ENCODE measurements at places on chromosomes 1 and 21.

GRCh38 chr1:64484651-64485050, 14.7 kb downstream of the CACHD1 start:
- no peak for DNase-seq

GRCh38 chr1:198449261-198449660, 91.2 kb downstream of the ATP6V1G3 start:
- DNase-seq = peak; percentile 31

DNA sequence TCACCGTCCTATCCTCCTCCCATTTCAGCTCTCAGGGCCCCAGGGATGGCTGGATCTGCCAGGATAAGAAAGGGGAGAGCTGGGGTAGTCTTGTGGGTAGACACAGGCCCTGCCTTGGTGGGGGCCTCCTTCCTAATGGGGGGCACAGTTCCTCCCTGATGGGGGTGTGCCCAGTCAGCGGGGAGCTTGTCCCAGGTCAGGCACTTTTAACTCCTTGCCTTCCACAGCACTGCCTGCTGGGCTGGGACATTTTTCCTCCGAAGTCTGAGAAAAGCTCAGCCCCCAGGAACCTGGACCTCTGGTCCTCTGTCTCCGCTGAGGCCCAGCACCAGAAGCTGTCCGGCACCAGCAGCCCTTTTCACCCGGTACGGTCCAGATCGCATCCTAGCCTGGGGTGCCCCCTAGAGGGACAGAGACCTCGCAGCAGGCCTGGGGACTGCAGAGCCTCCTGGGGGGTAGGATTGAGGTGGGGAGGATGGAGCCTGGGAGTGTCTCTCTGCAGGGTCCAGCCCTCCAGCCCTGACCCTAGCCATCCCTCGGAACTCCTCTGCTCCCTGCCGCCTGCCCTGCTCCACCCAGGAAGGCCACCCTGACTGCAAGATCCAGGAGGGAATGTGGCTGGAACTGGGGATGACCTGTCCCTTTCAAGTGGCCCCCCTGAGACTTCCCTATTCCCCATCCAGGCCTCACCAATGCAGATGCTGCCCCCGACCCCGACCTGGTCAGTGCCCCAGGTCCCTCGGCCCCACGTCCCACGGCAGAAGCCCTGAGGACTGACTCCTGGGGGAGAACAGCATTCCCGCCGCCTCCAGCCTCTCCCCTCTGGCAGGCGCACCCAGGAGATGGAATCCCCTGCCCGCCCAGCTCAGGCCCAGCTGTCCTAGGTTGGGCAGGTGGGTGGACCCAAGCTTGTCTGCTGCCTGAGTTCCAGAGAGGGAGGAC, 12.0 kb downstream of the MIIP start:
- DNase-seq = no peak

- DNase-seq = no peak
Measured at GRCh38 chr21:46648539-46648938, 13.1 kb downstream of the PRMT2 start.

- no peak for DNase-seq
Measured at GRCh38 chr1:66539491-66539890, 5.5 kb downstream of the SGIP1 start.

GRCh38 chr1:25628741-25629421, 12.3 kb downstream of the MAN1C1 start:
- DNase-seq = no peak

DNA sequence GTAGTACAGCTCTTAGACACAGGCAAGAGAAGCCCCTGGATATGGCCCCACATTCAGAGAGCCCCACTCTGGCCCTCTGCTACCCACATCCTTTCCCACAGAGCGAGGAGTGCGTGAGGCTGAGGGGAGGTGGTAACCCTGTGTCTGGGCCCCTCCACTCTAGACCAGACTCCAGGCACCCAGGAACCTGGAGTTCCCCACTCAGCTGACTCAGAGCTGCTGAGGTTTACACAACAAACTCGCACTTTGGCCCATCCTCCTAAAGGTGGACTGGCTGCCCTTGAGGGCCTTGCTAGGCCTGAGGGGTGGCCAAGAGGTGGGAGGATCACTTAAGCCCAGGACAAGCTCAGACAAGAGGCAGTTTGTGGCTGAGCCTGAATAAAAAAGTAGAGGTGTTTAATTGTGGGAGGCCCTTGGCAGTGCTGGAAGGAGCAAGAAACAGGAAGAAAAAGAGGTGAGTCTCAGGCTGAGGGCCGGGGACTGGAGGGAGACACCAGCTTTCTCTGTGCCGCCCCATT, 10.7 kb downstream of the MR1 start:
- peak; percentile 13 for DNase-seq

GRCh38 chr1:31027693-31028526, 37.6 kb downstream of the PUM1 start:
- no peak for DNase-seq

GRCh38 chr1:37448691-37449417, 25.5 kb upstream of the ZC3H12A start:
- no peak for DNase-seq

DNA sequence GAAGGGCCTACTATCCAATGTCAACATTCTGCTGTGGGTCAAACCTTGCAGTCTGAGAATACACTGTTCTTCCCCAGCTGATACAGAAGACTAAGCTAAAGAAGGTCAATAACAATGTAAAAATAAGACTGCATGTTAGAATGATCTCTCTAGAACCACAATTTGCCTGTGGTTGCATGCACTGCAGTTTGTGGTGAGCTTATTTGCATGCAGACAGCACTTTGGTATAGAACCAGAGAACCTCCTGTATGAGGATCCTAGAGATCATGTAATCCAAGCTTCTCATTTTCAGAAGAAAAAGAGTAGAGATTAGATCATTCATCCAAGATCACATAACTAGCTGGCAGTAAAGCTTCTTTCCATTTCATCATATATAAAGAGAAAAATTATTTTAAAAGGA, 15.8 kb downstream of the SYNJ1 start:
- DNase-seq = no peak

DNA sequence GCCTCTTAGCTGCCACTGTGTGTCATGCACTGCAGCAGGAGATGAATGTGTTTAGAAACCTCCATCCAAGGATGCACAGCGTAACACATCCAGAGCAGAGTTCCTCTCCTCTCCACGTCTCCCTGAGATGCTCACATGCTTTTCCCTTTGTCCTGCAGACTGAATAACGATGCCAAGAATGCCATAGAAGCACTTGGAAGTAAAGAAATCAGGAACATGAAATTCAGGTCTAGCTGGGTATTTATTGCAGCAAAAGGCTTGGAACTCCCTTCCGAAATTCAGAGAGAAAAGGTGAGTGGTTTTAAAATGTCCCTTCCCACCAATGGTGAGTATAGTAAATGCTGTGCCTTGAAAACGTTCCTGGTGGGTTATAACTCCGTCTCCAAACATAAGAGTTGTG, 13.4 kb upstream of the MX2 start:
- no peak for DNase-seq

GRCh38 chr1:168550971-168551370, 7.2 kb upstream of the XCL2 start:
- no peak for DNase-seq

GRCh38 chr1:3494321-3495308, 40.1 kb downstream of the ARHGEF16 start:
- DNase-seq = no peak

Data from SW480 (cell line).